ENCODE measurements at places on chromosomes 12 and 14. TPM values are rescaled to one million over a fixed set of nuclear protein-coding genes. Genes with fewer than 3 reads are reported as not detected.

DNA sequence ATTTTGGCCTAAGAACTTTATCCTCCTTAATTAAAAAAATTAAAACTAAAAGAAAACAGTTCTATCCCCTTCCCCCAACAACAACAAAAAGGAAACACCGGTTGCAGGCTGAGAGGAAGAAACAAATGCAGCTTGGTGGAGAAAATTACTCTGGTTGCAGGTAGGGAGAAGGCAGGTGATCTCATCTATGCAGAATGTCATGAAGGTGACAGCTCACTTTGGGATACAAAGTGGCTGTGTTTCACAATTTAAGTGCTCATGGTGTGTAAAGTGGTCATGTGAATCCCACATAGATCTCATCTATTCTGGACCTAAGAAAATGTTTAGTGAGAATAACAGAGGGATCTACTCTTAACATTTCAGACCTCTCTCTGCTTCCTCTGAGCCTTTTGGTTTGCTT, 219.7 kb upstream of the PKP2 start:
- no peak for DNase-seq

GRCh38 chr14:71469643-71470335, 462.4 kb upstream of the RGS6 start:
- no peak for DNase-seq

- DNase-seq = no peak
These were observed 185.1 kb downstream of the ETNK1 start for GRCh38 chr12:22810036-22810435.

- DNase-seq = no peak
These were observed 40.4 kb downstream of the ERH start for GRCh38 chr14:69357544-69358200.

GRCh38 chr12:63922474-63922873, 78.0 kb downstream of the SRGAP1 start:
- no peak for DNase-seq

DNA sequence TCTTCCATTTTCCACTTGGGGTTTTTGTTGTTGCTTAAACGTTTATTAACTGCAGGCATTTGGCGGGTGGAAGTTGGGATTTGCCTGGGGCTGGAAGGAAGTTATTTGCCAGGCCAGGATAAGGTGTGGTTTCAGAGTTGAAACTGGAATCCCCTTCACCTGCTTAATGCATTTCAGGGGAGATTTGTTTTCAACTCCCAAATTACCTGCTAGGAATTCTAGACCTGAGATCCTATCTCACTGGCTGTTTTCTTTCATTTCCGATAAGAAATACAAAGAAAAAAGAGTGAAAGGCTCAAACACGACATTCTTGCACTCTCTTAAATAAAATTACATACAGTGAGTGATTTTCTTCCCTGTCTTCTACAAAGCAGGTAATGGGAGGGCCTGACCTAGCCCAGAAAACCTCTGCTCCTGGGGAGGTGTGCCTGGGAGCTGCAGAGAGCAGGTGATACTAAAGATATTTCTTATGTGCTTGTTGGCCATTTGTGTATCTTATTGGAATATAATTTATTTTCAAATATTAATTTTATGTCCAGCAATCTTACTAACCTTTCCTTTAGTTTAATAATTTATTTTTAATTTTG, 278.2 kb downstream of the ZFP36L1 start:
- no peak for DNase-seq

DNA sequence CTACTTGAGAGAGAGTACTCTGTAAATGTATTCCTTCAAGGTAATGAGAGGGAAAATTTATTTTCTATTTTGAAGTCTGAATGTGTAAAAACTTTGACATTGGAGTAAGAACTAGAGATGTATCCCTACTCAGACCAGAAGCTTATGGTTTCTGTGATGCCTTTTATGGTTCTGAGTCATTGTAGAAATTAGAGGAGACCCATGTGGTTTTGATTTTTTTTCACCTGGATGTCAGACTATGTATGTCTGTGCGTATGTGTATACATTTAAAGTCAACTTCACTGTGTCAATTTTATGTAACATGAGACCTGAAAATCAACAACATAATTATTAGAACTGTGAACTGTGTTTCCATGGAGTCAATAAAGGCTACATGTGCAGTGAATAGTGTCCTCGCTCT, 302.0 kb downstream of the TRHDE start:
- DNase-seq = no peak

DNA sequence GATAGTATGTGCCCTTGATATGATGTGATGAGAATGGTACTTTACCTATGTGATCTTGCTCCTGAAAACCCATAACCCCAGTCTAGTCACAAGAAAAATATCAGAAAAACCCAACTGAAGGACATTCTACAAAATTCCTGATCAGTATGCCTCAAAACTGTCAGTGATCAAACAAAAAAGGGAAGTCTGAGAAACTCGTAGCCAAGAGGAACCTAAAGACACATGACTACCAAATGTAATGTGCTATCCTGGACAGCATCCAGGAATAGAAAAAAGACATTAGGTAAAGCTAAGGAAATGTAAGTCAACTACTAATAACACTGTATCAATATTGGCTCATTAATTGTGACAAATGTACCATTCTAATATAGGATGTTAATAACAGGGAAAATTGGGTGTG, 4.1 kb upstream of the WIF1 start:
- DNase-seq = no peak

DNA sequence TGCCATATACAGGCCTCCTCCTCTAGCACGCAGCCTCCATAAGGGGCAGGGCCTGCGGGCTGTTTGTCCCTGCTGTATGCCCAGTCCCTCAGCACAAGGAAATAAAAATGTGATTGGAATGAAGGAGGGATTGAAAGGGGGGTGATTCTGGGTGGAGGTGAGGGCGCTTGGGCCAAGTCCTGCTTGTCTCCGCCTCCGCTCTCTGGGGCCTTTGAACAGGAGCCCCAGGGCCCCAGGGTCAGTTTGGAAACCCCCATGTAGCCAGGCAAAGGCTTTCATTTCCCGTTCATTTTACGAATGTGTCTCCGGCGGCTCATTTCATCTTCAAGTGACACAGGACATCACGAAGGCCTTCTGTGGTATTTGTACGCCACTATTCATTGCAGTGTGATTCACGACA, 4.5 kb upstream of the CACNA2D4 start:
- no peak for DNase-seq

- DNase-seq = no peak
These were observed 134.2 kb downstream of the ESRRB start for GRCh38 chr14:76510181-76510580.

DNA sequence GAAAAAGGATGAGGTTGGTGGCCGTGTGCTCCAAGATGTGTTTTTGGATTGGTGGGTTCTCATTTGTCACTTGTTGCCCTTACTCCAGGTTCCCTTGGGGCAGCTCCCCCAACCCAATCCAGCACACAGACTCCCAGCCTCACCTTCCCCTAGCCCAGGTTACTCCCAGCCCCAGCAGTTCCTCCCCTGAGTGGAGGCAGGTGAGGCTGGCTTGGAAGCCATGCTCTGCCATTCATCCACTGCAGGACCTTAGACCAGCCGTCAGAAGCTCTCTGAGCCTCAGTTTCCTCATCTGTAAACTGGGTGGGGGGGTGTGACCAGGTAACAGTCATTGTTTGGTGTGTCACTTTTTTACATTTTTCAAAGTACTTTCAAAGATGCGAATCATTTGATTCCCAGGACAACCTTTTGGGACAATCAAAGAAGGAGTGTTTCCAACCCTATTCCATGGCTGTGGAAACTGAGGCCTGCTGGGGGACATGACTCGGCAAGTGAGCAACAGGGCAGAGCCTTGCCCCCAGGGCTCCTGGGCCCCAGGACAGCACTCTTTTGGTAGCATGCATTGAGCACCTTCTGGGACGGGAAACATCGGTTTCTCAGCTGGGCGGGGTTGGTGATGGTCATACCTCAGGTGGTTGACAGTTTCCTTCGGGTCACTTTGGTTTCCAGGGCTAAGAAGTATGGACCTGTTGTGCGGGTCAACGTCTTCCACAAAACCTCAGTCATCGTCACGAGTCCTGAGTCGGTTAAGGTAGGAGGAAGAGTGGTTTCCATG, 7.2 kb downstream of the CYP46A1 start:
- no peak for DNase-seq

- DNase-seq = no peak
These were observed 71.9 kb downstream of the BCL11B start for GRCh38 chr14:99199846-99200653.

GRCh38 chr12:65540140-65540539, 261.7 kb downstream of the MSRB3 start:
- DNase-seq = no peak

GRCh38 chr12:91777268-91777992, 368.2 kb downstream of the BTG1 start:
- no peak for DNase-seq

DNA sequence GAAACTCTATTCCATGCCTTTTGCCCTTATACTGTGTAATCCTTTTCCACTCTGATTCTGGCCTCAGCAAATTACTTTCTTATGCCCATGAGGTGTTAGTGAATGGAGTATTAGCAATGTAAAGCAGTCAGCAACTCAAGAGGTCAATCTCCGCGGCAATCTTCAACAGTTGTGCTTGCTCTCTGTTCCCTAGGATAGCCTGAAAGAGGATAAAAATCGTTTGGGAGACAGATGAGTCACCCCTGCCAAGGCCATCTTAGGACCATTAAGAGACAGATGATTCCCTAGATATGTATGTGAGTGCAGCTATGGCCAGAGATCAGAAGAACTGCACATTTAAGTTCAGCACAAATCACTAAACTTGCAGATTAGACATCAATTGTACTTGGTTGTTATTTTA, 1145.8 kb downstream of the GALC start:
- no peak for DNase-seq

DNA sequence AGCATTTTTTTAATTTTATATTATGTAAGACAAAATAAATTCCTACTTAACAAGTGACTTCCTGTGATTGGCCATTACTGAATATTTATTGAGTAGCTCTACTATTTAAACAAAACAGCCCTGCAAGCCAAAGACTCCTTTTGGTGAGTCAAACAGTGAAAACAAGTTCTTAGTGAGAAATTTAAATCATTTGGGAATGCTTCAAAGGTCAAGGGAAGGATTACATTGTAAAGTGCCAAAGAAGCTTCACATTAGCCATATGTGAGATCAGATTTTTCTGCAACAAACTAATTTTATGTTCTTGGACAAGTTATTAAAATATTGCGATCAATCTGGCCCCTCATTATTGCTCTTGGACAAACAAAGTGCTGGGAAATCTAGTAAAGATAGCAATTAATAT, 795.4 kb upstream of the MGAT4C start:
- no peak for DNase-seq

DNA sequence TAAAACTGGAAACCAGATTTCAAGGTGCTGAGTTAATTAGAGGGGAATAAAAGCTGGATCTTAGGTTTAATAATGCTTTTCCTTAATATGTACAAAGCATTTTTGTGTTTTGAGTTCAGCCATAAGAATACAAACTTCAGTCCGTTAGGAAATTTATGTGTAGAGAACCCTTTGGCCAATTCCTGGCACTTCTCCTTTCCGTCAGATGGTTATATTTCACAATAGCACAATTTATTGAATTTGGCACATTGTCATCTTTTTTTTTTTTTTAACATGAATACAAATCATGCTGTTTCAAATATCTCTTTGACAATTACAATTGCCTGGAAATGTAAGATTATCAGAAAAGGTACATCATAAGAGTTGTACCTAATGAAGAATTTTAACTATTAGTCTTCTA, 56.2 kb upstream of the DDHD1 start:
- no peak for DNase-seq

DNA sequence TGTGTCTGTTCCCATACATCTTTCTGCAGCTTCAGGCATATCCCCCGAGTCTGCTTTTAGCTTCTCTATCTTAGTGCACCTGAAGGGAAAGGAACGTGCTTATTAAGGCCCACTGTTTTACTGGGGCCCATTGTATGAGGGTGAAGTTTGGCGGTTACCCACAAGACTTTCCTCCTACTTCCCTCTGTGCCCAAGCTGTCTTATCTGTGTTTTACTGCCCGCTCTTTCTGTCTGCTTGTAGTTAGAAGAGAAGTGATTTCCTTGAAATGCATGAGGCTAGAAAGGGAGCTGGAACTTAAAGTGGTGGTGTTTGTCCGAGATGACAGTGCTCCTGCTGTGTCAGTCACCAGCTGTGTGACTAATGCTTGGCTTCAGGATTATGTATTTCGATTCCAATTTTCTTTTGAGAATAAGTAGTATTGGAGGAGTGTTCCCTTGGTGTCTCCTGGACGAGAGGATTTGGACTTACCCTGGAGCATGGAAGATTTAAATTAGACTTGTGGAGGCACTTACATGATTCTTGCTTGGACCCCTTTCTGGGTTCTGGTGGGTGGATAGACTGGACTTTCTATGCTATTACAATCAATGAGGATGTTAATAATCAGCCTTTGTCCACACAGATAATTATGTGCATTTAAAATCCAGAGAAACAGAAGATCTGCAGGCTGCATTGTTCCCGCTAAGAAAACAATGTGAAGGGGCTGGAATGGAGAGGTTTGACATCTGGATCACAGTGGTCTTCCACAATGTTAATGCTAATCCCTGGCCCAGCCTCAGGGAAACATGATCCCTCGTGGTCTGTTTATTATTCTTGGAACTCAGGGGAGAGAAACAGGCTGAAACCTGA, 13.9 kb upstream of the KRT86 start:
- DNase-seq = no peak

DNA sequence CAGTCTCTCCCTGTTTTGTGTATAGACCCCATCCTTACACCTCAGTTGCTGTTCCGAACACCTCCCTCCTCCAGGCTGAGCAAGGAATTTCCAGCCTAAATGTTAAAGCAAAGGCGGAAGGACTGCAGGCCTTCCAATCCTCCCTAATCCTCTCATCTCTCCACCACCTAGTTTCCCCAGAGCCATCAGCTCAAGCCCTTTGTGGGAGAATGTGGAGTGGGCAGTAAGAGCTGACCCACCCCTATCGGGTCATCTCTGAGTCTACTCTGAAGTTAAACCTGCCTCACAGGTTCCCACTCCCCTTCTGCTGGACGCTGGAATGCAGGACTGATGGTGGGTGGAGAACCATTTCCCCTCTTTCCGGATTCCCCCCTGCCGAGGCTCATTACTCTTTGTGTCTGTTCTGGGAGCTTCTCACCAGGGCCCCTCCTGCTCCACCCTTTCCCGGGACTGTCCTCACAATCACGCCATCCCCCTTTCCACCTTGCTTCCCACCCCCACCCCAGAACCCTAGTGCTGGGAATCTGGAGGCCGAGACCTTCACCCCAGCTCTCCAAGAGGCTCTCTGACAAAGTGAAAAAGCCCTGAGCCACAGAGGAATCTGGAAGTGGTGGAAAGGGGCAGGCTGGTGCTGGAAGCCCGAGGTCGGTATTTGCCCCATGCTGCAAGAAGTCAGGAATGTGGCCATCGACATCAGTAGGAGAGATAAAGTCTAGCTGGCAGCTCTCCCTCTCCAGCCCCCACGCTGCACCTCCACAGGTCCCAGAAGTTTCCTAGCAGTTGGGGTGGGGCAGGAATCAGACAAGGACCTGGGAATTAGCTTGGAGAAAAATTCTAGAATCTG, 3.3 kb upstream of the KRT18 start:
- no peak for DNase-seq

GRCh38 chr14:65824285-65824977, 411.9 kb downstream of the FUT8 start:
- peak; percentile 55 for DNase-seq

Gene SPTB
- total RNA-seq = 0.13 TPM

Gene DPF3
- not detected for total RNA-seq

Gene MFAP5
- total RNA-seq = not detected

Gene AMDHD1
- 0.54 TPM for total RNA-seq

Gene RNASE11
- not detected for total RNA-seq

Gene TDRD9
- not detected for total RNA-seq

Gene PZP
- not detected for total RNA-seq

Gene NYNRIN
- 0.31 TPM for total RNA-seq

Gene OR4E2
- total RNA-seq = not detected

Gene CD69
- 0.98 TPM for total RNA-seq

Gene KERA
- total RNA-seq = not detected

Gene C12orf50
- total RNA-seq = not detected

Gene KRT77
- not detected for total RNA-seq

Gene COPZ1
- 175 TPM for total RNA-seq
